Large intestine (tissue), 12 donors: ENCODE measurements at places on chromosomes 2 and 18.
A peak's percentile ranks its signal among the peaks of the same experiment; 100 is the strongest.

DNA sequence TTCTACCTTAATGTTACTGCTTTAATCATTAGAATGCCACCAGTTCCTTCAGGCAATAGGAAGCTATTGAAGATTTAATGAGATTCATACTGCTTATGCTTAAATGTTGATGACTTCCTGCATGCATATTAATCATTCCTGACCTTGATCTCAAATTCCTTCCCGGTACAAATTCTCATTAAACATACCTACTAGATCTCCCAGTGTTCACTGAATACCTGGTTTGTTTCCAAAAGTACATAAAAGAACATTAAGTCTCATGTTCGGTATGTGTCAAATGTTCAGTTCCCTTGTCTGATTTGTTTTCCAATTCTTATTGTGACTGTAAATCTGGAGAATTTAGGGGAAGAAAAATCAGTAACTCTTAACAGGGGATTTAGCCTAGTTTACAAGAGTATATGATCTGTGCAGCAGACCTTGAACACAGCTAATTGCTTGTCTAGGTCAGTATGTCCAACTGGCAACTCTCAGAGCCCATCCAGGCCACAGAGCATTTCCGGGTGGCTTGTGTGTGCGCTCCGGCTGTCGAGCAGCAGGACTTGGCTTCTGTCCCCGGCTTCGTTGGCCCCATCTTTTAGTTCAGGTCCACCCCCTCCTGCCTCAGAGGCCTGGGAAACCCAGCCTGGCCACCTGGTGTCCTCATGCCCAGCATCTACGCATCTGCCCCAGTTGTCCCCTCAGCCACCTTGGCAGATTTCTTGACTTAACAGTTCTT lies 13.1 kb downstream of the METAP1D start:
- DNase-seq: no peak

DNA sequence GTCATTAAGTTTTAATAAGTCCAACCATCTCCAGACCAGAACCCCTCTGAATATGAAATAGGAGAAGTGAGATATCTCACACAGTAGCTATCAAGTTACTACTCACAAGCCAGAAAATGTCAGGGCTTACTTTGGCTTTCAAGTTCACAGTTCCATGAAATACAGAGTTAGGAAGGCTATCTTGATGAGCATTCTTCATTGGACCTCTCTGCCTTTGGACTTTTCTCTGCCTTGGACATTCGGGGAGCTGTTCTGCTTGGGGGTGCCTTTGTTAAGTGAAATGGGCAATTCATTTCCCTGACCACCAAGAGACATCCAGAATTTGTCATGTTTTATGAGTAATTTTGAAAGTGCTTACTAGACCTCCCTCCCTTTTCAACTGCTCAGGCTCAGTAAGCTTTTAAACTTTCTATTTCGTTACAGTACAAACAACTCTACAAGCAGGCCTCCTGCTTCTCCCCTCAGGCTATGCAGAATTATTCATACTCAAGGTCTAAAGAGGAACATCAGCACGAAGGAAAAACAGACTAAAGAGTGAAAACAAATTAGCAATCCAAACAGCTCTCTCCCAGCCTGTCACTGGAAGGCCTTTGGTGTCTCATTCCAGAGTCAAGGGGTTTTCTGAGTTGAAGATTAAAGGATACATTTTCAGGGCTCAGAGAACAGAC lies 95.3 kb downstream of the MREG start:
- no peak for DNase-seq

- DNase-seq: peak; percentile 74
Observed at GRCh38 chr2:112749755-112750559, 14.5 kb downstream of the CKAP2L start.

GRCh38 chr2:199378948-199379650 lies 78.6 kb downstream of the SATB2 start:
- no peak for DNase-seq

DNA sequence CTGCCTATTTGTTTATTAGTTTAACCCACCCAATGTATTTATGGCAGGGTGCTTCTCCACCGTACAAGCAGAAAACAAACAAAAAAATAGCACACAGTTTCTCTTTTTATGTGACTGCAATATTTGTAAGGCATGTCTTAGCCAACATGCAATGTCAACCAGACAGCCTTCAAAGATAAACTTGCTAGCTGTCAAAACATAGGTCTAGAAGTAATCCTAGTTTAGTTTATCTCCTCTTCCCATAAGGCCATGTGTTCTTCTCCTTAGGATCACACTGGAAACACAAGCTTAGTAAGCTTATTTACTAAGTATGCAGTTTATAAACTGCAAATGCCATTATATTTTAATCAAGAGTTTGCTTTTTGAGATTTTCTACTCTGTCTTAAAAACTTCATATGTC lies 75.6 kb downstream of the LDAH start:
- no peak for DNase-seq

GRCh38 chr2:182366628-182367027 lies 60.2 kb downstream of the PDE1A start:
- DNase-seq: peak; percentile 21

DNA sequence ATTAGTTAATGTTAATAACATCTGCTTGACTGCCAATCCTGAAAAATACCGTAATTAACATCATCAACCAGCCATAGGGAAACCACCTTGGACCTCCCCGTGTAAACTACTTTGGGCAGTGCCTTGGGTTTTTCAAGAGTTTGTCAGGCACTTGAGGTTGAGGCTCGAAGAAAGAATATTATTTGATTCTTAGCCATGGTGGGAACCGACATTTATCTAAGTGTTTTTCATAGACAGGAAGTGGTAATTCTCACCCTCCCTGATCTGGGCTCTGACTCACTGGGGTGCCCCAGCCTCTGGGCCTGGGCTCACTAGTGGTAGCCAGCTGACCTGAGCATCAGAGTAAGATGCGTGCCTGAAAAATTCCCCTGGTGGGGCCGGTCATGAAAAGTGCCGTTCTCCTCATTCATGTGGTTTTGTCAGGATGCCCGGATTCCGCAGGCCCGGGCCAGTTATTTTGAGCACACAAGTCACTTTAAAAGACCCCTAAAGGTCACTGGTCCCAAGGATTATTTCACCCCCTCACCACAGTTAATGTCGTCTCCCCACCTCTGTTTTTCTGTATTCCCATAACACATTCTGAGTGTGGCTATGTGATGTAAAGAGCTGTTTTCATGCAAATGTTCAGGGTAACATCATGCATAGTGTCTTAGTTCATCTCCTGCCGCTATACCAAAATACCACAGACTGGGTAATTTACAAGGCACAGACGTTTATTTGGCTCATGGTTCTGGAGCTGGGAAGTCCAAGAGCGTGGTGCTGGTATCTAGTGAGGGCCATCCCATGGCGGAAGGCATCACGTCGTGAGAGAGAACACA lies 21.6 kb upstream of the SPATA3 start:
- DNase-seq: no peak

DNA sequence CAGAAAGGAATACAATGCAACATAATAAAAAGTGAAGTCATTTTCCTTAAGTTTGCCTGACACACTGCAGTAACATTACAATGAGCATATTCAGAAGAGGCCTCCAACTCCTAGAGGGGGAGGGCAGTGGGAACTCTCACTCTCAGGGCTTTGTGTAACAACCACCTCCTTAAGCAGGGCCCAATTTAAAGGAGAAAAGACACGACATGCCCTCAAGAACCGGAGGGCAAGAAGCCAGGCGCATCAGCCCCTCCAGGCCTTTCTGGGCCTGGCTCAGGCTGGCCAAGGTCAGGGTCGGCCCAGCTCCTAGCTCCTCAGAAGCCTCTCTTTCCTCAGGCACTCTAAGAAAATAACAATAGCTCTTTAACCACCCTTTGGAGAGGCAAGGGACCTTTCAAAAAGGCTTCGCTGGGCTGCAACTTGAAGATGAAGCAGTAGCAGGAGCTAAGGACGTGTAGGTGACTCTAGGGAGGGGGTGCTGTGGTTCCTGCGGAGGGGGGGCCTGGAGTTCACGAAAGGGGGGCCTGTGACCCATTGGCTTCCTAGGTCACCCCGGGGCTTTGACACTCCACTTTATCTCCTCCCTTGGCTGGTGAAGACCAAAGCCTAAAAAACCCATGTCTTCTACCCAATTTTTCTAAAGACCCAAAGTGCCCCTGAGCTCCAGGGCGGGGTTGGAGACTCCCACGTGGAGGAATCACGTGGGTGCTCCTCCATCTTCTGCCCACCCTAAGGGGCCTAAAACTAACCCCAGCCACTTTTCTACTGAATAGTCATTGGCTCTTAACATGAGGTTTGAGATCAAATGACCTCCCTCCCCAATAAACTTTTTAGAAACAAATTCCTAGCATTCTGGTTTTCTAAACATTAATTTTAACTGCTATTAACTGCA lies 13.3 kb downstream of the SERTAD2 start:
- DNase-seq: no peak

- no peak for DNase-seq
Observed at GRCh38 chr2:25891672-25892071, 13.4 kb upstream of the ASXL2 start.
